ENCODE measurements at places on chromosomes 4 and X. TPM values are rescaled to one million over a fixed set of nuclear protein-coding genes. Genes with fewer than 3 reads are reported as not detected.
A peak's percentile ranks its signal among the peaks of the same experiment; 100 is the strongest.

Gene CYLC1
- not detected for total RNA-seq

GRCh38 chrX:8341814-8342590, 122.6 kb upstream of the VCX3B start:
- DNase-seq = no peak

- peak; percentile 64 for DNase-seq
These were observed 43.0 kb downstream of the CCDC158 start for GRCh38 chr4:76377911-76378310.

Gene SCD5
- 55.6 TPM for total RNA-seq

Gene MUC7
- not detected for total RNA-seq

Gene TSPAN5
- total RNA-seq = 138 TPM

Gene SSX3
- total RNA-seq = not detected

DNA sequence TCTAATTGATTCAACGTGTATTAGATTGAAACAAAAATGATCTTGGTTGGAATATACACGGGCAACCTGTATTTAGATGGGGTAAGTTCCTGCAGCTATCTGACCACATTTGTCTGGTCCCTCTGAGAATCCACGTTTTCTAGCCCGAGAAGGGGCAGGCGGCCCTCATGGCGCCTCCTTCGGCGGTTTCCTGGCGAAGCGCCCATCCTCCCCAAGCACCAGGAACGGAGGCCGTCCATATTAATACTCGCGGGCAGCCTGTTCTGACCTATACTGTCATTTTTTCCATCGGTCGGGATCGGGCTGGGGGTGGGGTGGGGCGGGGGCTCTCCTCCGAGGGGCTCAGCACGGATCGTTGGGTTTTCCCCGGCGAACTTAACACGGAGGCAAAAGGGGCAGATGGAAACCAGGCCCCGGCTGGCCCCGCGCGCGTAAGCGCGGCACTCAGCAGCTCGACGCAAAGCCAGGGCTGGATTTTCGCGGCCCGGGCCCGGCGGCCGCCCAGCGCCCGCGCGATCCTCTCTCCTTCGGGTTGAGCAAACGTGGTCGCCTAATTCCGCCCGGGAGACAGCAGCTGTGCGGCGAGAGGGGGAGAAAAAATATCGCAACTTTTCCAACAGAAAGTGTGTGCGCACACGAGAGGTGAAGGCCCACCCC, 77.2 kb upstream of the BCOR start:
- peak; percentile 69 for DNase-seq

Gene HTR2C
- not detected for total RNA-seq

Gene FRMPD3
- not detected for total RNA-seq

- no peak for DNase-seq
These were observed 68.0 kb upstream of the MSX1 start for GRCh38 chr4:4791299-4792111.

Gene ARHGEF6
- total RNA-seq = 16.5 TPM

GRCh38 chr4:25580633-25581467, 74.8 kb upstream of the SLC34A2 start:
- no peak for DNase-seq

DNA sequence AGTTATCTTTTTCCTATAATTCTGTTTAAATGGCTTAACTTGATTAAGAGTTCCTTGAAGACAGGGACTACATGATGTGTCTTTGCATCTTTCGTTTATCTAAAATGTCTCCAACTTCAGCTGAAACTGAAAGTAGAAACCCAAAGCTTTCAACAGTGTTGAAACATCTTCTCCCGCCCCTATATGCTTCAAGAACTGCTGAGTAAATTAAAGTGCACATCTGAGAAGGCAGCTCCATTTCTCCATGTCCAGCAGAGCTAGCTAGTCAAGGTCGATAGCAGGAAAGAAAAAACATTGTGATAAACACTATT, 185.7 kb upstream of the TBL1X start:
- DNase-seq = no peak

DNA sequence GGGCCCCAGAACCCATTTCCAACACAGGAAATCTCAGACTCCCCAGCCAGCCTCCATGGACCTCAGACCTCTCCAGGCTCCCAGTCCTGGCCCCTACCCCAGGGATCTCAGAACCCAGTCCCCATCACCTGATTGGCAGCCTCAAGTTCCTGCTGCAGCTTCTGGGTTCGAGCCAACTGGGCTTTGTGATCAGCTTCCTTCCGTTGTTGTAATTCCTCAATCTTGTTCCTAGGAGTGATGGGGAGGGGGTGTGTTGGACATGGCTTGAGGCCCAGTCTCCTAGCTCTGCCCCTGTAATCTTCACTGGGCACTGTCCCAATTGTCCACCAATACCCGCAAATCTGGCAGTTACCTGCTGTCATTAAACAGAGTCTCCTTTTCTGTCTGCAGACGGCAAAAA, 12.6 kb downstream of the GRIPAP1 start:
- DNase-seq = peak; percentile 85

Gene FRAS1
- total RNA-seq = 1.7 TPM

Gene NAP1L2
- 2.2 TPM for total RNA-seq

GRCh38 chr4:168188754-168189153, 96.4 kb downstream of the ANXA10 start:
- DNase-seq = no peak

DNA sequence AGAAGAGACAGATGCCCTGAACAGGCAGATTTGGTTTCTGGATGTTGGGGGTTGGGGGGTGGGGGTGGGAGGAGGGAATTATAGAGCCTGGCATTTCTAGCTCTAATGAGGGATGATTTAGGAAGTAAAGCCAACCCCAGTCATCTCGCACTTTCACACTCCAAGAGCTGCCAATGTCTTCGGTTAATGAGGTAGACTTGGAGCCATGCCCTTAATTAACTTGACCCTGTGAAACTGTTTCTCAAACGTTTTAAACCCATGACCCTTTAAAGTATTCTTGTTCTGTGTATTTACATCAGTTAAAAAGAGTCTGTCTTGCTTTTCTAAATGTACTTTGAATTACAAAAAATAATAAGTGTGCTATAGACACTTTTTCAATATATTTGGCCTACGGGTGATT, 466.9 kb downstream of the FAT4 start:
- no peak for DNase-seq

GRCh38 chrX:39766085-39766726, 331.6 kb downstream of the BCOR start:
- no peak for DNase-seq

Gene ZNF711
- 6.2 TPM for total RNA-seq

DNA sequence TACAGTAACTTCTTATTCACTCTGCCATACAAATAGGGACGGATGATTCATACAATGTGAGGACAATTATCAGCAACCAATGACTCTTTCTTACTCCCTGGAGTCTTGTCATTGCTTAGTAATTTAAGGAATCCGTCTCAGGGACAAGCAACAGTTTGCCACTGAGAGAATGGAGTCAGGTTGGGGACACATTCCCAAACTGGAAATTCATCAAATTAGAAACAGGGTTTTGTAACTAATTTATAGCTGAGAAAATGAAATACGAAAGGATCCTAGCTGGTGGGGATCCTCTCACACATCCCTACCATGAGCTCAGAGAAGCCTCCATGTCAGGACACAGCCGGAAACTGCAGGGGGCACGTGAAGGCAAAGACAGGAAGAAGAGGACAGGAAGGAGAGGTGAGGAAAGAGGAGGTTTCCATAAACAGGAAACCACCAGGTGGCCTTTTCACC, 50.4 kb upstream of the KDR start:
- peak; percentile 74 for DNase-seq

Gene NLGN3
- 0.09 TPM for total RNA-seq

Gene UGT2A1
- total RNA-seq = 0.05 TPM

Gene LEF1
- 0.84 TPM for total RNA-seq

DNA sequence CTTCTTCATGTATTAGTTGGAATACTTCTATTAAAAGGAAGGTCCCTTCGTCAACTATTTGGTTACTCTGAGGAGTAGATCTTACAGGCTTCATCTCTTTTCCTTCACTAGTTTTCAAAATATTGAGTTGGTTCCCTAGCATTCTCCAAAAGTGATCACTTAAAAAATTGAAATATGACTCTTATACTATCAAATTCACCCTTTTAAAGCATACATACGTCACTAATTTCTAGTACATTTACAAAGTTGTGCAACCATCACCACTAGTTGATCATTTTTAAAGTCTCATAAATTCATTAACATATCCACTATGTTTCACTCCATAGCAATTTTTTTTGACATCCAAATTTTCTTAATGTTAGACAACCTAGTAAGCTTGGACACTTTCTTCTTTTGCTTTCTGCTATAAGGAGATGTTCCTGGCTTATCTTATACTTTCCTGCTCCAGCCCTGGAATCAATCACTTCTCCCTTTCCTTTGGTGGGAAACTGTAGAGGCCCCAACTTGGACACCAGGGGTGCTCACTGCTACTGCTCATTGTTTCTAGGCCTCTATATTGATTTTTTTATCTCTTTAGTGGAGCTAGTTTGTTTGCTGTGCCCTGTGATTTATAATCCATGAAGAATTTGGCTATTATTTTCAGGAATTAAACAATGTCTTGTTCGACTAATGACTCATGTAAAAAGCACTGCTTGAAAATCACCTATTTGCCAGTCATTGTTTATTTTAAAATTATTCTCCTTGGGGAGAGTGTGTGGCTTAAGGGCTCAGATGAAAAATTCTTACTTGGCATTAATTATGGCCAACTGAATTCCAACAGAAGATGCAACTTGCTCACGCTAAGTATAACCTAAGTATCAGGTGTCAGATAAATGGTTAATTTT, 4.0 kb upstream of the ZFX start:
- peak; percentile 48 for DNase-seq

- DNase-seq = no peak
These were observed 167.3 kb upstream of the GRID2 start for GRCh38 chr4:92136434-92136833.

GRCh38 chr4:112747036-112747435, 110.1 kb downstream of the LARP7 start:
- DNase-seq = peak; percentile 4

- DNase-seq = no peak
These were observed 902.2 kb upstream of the PCDH7 start for GRCh38 chr4:29817961-29818360.

DNA sequence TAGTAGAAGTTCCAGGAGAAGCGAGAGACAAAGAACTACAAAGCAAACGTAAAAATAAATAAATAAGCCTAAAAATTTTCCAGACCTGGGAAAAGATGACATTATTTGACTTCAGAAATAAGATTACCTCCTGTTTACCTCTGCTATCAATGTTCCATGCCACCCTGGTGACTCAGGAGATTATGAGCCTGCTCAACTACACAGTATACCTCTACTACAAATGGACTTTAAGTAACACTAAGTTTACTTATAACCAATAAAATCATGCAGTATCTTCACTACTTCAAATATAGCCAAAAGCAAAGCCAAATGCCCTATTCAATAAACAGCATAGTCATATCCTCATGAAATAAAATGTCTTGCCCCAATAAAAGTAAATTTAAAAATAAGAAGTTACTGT, 105.4 kb downstream of the CYLC1 start:
- DNase-seq = no peak

Gene MAGEB2
- total RNA-seq = not detected

Gene MAGEE1
- total RNA-seq = 0.68 TPM

DNA sequence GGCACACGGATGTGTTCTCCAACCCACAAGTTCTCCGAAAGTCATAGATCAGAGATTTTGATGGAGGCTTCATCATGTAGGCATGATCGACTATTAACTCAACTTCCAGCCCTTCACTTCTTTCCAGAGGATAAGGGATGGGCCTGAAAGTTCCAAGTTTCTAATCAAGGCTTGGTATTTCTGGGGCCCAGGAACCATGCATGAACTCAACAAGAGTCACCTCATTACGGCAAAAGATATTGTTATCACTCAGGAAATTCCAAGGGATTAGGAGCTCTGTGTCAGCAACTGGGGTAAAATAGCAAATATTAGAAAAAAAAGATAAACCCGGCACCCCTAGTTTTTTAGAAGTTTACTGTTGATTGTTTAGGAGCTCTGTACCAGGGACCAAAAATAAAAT, 240.1 kb upstream of the PPP1R2C start:
- DNase-seq = no peak

- DNase-seq = no peak
These were observed 443.9 kb downstream of the INPP4B start for GRCh38 chr4:142402156-142402555.

Gene TKTL2
- not detected for total RNA-seq

Gene MTNR1A
- not detected for total RNA-seq

GRCh38 chr4:52290466-52290865, 239.4 kb downstream of the SPATA18 start:
- DNase-seq = no peak

Gene ATP5ME
- total RNA-seq = 95.5 TPM

GRCh38 chrX:109974906-109975655, 27.8 kb upstream of the TMEM164 start:
- DNase-seq = peak; percentile 32

- no peak for DNase-seq
These were observed 1147.9 kb downstream of the NLGN4X start for GRCh38 chrX:5080791-5081190.

DNA sequence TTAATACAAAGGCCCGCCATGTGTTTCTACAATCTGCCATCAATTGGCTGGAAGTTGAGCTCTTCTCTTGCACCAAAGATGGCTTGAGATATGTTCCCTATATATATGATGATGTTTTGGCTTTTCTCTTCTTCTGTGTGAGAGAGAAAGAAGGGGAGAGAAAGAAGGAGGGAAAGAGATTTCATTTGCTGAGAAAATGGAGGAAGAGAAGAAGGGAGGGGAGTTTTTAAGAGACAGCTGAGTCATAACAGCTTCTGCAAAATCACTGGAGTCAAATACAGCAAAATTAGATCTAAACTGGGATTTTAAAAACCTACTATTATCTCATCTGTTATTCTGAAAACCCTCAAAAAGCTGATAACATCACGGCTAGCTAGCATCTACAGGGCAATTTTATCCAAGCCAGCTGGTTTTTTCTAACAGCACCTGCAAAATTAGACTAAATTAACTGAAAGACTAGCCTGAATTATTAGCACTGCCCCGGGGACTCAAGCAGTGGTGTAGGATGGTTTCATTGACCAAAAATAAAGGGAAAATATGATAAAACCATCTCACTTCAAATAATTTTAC, 647.6 kb upstream of the ACTRT1 start:
- DNase-seq = no peak

Gene BMP15
- total RNA-seq = not detected

Gene LNX1
- total RNA-seq = 3.1 TPM

DNA sequence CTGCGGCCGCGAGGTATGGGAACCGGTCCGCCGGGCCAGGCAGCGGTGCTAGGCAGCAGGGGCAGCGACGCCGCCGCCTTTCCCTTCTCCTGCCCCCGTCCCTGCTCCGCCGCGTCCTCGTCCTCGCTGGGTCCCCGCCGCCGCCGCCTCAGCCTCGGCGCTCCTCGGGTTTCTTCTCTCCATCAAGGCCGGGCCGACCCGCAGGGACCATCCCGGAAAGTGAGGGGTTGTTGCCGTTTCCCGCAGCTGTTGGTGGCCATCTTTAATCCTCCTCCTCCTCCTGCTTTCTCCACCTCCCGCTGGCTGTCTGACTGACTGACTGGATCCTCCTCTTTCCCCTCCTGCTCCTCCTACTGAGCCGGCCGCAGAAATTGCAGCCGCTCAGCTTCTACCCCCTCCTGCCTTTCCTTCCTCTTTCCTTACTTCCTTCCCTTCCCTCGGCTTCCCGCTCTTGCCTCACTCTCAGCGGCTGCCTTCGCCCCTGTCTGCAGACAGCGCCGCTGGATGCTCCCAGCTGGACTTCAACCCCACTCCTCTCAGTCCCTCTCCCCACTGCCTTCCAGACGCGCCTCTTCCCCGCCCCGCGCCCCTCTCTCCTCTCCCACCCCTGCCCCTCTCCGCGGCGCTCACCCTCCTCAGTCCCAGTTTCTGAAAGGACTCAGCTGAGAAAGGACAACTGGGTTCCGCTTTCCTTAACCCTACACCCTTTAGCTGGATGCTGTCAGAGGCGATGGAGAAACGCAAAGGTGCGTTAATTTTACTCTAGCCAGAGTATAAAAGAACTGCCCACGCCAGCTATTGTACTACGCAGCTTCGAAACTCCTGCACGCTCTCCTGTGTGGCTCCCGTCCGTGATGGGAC, at the start of gene WDFY3:
Gene WDFY3, minus strand, starts transcription at position 309 of the 861 bp plus-strand sequence. CDS start 106,099 bp downstream, outside the sequence.
- DNase-seq = peak; percentile 87
